ENCODE measurements at places on chromosomes 3 and 15.

DNA sequence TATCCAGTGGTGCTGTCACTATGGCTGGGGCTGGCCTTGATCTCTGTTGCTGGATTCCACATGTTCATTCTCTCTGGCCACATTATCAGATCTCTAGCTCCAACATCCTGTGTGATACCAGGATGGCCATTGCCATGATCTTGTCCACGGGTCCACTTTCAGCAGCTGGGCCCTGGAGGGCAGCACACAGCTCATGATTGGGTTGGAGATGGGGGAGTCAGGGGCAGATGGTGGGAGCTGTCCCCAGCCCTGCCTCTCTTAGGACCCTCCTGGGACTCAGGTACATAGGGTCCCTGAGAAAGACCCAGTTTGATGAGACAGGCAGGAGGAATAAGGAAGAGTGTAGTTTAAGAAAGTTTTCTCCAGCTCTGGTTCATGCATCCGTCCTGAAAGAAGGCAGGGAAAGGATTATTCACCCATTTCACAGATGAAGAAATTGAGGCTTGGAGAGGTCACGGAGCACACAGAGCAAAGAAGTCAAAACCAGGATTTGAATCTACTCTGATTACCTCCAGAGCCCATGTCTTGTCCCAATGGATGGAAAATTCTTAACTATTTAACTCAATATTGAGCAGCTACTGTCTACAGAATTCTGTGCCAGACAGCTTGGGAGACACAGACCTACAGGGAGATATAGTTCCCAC lies 100.5 kb downstream of the LINGO1 start:
- DNase-seq = no peak

GRCh38 chr15:90837094-90837493 lies 31.3 kb upstream of the FURIN start:
- no peak for DNase-seq

GRCh38 chr3:64642327-64643151 lies 45.3 kb downstream of the ADAMTS9 start:
- no peak for DNase-seq

DNA sequence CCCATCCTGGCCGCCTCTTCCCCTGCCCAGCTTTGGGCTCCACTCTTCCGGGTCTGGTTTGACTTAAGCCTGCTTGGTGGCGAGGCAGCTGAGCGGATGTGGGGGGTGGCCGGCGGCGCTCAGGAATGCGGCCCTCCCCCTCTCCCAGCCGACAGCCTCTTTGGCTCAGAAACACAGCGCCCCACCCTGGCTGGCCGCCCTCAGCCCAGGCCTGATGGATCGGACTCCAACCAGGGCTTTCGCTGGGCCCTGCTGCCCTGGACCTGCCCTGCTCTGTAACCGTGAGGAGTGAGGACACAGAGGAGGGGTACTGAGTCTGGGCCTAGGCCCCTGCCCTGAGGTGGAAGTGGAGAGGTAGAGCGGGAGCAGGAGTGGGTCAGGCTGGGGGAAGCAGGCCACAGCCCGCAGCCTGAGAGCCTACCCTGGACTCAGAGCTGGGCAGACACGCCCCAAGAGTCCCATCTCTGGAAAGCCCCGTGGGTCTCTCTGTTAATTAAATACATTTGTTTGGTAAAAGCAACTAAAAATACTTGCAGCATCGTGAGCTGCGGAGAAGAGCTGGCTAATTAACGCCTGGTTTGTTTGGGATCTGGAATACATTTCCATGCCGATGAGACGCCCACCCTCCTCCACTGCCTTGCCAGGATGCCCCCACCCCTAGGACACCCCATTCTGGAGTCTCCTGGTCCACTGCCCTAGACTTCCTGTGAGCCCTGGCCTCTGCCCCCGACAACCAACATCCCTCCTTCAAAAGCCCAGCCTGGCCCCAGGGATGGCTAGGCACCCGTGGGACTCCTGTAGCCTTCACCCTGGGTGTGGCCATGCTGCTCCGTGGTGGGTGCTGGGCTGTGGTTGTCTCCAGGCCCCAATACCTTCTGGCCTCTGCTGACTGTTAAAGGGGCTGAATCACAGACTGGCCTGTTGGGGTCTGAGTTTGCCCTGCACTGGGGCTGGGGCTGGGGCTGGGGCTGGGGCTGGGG lies 19.6 kb downstream of the PLXNA1 start:
- peak; percentile 81 for DNase-seq

DNA sequence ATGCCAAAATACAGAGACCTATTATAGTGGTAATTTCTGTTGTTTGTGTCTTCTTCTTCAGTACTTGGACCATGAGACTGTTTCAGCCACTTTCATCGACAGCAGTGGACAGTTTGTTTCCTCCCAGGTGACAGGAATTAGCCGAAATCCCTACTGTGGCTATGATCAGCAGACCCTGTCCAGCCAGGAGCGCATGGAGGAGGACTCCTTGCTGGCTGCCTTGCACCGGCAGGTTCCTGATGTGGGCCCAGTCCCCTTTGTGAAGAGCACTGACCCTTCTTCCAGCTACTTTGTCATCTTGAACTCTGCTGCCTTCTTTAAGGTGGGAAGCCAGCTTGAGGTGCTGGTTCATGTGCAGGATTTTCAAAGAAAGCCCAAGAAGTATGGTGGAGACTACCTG lies 22.2 kb downstream of the NXPE3 start:
- no peak for DNase-seq

DNA sequence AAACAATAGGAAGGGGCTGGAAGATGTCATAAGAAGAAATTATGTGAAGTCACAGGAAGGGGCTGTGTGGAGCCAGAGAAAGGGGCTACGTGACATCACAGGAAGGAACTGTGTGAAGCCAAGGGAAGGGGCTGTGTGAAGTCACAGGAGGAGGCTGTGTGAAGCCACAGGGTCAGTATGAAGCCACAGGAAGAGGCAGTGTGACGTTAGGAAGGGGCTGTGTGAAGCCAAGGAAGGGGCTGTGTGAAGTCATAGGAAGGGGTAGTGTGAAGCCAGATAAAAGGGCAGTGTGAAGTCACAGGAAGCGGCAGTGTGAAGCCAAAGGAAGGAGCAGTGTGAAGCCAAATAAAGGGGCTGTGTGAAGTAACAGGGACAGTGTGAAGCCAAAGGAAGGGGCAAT lies 32.5 kb downstream of the GASK1A start:
- DNase-seq = no peak

DNA sequence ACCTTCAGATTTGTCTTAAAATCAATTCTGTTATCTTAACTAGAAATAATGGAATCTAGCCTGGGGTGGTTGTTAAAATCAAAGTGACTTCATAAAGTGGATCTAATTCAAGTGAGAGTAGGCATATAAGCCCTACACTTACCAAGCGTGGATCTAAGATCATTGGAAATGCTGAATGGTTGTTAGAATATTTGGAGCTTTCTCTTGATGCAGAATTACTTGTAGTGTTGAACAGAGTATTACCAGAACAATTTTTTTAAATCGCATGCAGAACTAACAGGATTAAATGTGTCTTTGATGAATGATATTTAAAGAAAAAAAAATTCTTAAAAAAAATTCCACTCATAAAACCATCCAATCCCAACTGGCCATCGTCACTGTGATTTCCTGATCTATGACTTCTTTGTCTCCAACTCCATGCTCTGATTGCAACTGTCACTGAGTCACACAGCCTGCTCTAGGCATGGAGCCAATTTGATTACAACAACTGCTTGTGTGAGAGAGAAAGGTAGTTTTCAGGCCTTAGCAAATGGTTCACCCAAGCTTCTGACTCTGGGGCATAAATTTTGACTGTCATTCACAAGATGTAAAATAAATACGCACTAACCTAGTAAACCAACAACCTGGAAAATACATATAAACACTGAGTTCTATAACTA lies 25.9 kb upstream of the SPRED1 start:
- DNase-seq = peak; percentile 62

DNA sequence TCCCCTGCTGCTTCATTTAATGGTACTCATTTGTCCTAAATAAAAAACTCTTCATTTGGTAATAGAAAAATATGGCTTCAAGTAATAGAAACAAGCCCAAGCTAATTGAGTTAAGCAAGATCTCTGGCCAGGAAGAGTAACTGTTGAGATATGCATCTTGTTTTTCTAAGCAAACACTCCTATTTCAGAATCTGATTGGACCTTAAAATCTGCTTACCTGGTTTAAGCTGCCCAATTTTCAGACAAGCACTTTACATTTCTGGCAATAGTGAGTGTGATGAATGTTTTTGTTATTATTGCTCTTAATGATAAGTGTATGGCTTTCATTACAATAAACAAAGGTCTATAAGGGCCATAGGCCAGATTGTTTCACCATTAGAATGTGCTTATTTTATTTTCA lies 86.2 kb downstream of the CMSS1 start:
- no peak for DNase-seq

- DNase-seq = no peak
These were observed 1.1 kb downstream of the TCTA start for GRCh38 chr3:49413338-49413734.

DNA sequence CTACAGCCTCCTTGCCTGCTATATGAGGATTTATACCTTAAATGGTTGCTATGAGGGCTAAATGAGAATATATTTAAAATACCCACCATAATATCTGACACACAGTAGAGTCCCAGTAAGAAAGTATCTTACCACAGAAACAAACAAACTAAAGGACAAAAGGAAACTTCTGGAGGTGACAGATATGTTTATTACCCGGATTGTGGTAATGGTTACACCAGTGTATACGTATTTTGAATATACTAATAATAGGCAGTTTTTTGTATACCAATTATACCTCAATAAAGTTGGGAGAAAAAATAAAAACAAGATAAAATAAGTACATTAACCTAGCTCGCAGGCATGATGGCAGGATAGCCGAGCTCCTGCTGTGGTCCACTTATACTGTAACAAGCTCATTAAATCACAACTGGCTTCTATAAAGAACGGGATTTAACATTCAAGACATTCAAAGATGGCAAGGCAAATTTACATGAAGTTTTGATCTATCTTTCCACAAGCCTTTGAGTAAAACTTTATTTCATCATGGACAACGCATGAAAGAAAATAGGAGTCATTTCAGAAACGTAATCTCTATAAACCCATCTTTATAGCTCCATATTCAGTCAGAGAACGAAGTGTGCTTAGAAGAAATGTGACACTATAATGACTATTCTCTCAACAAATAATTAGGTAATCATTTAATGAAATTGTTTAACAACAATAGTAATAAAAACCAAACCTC lies 1.5 kb downstream of the RPN1 start:
- DNase-seq = no peak

GRCh38 chr3:14950274-14950673 lies 2.9 kb downstream of the NR2C2 start:
- DNase-seq = no peak

GRCh38 chr3:148681080-148681479 lies 16.6 kb upstream of the AGTR1 start:
- DNase-seq = no peak

- no peak for DNase-seq
These were observed 10.7 kb downstream of the SYNM start for GRCh38 chr15:99115300-99116215.

DNA sequence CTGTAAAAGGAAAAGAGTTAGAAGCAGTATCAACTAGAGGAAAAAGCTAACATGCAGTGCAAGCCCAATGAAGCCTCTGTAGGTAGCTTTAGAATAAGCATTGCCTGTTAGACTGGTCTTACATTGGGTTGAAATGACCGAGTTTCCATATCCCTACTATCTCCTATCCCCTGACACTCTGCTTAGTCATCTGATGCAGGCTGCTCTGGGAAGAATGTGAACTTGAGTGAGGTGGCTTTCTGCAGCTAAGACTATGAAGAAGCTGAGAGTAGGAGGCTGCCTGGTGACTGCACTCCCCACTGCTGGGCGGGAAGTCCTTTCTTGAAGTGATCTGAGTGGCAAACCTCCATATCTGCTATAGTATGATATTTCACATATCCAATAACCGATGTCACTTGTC lies 64.7 kb downstream of the OXSM start:
- no peak for DNase-seq

DNA sequence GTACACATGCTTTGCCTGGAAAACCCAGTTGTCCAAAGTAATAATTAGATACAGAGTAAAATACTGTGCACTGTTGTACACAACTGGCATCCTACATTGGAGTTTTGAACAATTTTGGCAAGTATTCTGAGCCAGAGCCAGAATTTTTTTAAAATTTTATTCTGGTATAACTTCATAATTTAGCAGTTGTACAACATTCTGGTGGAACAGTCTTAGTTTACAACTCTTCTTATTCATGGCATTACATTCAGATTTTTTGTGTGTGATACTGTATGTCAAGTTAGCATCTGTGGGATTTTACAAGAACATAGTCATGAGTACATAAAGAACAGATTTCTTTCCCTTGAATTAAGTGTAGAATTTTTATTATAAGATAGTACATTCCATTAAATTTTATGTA lies 67.5 kb downstream of the SLC49A4 start:
- DNase-seq = no peak

DNA sequence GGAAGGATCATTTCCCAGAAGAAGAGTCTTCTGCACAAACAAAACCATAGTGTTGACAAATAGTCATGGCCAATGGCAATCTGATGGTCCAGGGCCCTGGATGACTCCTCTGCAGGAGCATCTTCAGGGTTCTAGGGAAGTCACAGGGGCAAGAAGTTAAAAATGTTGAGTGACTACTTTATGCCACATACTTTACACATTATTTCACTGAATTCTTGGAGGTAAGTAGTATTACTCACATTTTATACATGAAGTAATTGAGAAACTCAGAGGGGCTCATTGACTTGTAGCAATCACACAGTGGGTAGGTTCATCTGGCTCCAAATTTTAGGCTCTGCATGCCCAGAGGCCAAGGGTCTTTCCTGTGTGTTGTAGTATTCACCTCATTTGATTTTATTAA lies 430.2 kb upstream of the MCTP2 start:
- DNase-seq = no peak
